ENCODE measurements at places on chromosomes 1 and 21. TPM values are rescaled to one million over a fixed set of nuclear protein-coding genes. Genes with fewer than 3 reads are reported as not detected.

Gene NID1
- 8.0 TPM for total RNA-seq

Gene YBX1
- 734 TPM for total RNA-seq

Gene TPRG1L
- total RNA-seq = 30.8 TPM

Gene S100A8
- total RNA-seq = not detected

Gene DMRTB1
- total RNA-seq = not detected

Gene PHACTR4
- 19.4 TPM for total RNA-seq

Gene STYXL2
- not detected for total RNA-seq

Gene CD2
- total RNA-seq = not detected

Gene SPRR1B
- not detected for total RNA-seq

Gene KCNK1
- 25.2 TPM for total RNA-seq

Gene LDLRAD1
- total RNA-seq = not detected

Gene ITLN1
- total RNA-seq = not detected

Gene ELAPOR1
- 0.63 TPM for total RNA-seq

Gene LCE1A
- not detected for total RNA-seq

Gene CD1B
- not detected for total RNA-seq

Gene GBP7
- total RNA-seq = not detected

Gene ANXA9
- 0.92 TPM for total RNA-seq

Gene VWA1
- 14.2 TPM for total RNA-seq

Gene PAQR6
- 5.1 TPM for total RNA-seq

Gene REN
- not detected for total RNA-seq

Gene DARS2
- total RNA-seq = 42.4 TPM

Gene GLUL
- 21.3 TPM for total RNA-seq

Gene KPRP
- total RNA-seq = not detected

Gene RGS8
- total RNA-seq = not detected

Gene MTFR1L
- 26.8 TPM for total RNA-seq

Gene G0S2
- 3.6 TPM for total RNA-seq

Gene LIPI
- not detected for total RNA-seq

Gene JAM2
- total RNA-seq = not detected

Gene FCRL5
- total RNA-seq = 0.03 TPM

Gene CNST
- 8.5 TPM for total RNA-seq

Gene TTC13
- total RNA-seq = 9.6 TPM

Gene NPL
- 0.41 TPM for total RNA-seq

Gene CHRNB2
- total RNA-seq = 0.30 TPM

Gene FCN3
- total RNA-seq = not detected

Gene MAP3K6
- total RNA-seq = 15.2 TPM

Gene EPHA8
- total RNA-seq = 0.02 TPM

Gene KCNA3
- not detected for total RNA-seq

Gene NTPCR
- 89.7 TPM for total RNA-seq

Gene TNFSF4
- not detected for total RNA-seq

Gene GJA9
- total RNA-seq = not detected

Gene PPP1R15B
- total RNA-seq = 26.0 TPM

Gene NEXN
- 5.7 TPM for total RNA-seq

Gene KLF18
- total RNA-seq = not detected

Gene RPTN
- total RNA-seq = not detected

Gene LAPTM5
- total RNA-seq = 0.24 TPM

Gene FCMR
- 5.2 TPM for total RNA-seq

Gene CD48
- total RNA-seq = not detected

Gene SPTA1
- not detected for total RNA-seq

Gene TNNT2
- not detected for total RNA-seq

Gene RYR2
- not detected for total RNA-seq

Gene BLACAT1
- total RNA-seq = not detected

Gene TPTE
- total RNA-seq = not detected

Gene ADORA1
- total RNA-seq = 0.50 TPM

Measured in A549 treated with Mapracorat at 1 μM for 4 hours (cell line).